ENCODE measurements at places on chromosomes 16 and 17.
A peak's percentile ranks its signal among the peaks of the same experiment; 100 is the strongest.

DNA sequence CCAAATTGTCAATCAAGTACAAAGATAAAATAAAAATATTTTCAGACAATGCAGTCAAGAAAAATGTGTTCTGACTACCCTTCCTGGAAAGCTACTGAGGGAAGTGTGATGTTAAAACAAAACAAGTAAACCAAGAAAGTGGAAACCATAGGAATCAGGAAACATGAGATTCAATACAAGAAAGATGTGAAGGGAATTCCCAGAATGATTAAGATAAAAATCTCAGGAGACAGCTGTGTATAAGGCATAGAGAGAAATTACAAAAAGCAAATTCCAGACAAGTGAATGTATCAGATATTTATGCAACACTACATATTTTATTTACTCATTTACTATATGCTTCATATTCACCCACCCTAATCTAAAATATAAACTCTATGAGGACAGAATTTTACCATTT is 32.2 kb downstream of the TRIM37 start:
- DNase-seq = no peak

DNA sequence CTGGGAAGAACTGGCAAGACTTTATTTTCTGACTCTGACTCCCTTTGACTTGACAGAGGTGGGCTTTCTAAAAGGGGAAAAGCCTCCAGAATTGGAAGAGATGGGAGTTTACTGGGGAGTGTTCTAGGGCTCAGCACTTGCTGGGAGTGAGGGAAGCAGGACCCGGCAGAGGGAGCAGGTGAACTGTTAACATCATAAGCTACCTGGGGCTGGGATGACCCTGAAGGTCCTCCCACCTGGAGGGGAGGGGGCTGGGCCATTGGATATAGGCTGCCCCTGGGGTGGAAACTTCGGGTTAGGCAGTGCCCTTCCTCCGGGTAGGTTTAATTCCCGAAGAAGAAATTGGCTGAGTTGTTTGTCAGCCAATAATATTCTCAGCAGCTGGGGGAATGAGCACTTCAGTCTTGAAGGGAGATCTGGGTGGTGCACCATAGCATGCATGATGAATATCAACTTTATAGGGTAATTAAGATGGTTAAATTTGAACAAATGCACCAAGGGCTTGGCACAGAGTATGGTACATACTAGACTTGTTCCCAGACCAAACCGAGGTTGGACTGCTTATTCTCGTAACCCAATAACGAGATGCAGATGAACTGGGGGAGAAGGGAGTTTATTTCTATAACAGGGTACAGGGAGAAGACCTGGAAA is 337.0 kb downstream of the HAPSTR1 start:
- DNase-seq = no peak

GRCh38 chr16:69286941-69287713 is 24.0 kb upstream of the VPS4A start:
- peak; percentile 22 for DNase-seq

- DNase-seq = no peak
Measured at GRCh38 chr17:67624886-67625656, 92.7 kb upstream of the NOL11 start.

DNA sequence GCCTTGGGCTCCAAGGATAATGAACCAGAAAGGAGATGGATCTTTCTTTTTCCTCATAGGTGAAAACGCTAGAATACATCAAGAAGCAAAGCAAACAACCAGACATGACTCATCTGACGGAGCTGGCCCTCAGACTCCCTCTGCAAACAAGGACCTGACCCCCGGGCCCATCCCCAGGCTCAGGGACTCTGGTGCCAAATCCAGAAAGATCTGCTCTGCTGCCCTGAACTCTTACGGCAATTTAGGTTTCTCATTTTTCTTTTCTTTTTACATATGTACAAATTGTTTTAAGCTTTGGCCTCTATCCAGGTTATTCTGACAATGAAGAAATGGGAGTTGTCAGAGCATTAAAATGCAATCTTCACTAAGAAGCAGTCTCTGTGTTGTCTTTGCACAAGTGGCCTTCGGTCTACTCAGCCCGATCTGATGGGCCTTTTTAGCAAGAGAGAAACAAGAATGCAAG is 17.7 kb downstream of the KNOP1 start:
- no peak for DNase-seq

- no peak for DNase-seq
Measured at GRCh38 chr17:39632153-39632941, 4.6 kb upstream of the STARD3 start.

- DNase-seq = no peak
Measured at GRCh38 chr16:1374418-1375297, 22.9 kb downstream of the GNPTG start.

DNA sequence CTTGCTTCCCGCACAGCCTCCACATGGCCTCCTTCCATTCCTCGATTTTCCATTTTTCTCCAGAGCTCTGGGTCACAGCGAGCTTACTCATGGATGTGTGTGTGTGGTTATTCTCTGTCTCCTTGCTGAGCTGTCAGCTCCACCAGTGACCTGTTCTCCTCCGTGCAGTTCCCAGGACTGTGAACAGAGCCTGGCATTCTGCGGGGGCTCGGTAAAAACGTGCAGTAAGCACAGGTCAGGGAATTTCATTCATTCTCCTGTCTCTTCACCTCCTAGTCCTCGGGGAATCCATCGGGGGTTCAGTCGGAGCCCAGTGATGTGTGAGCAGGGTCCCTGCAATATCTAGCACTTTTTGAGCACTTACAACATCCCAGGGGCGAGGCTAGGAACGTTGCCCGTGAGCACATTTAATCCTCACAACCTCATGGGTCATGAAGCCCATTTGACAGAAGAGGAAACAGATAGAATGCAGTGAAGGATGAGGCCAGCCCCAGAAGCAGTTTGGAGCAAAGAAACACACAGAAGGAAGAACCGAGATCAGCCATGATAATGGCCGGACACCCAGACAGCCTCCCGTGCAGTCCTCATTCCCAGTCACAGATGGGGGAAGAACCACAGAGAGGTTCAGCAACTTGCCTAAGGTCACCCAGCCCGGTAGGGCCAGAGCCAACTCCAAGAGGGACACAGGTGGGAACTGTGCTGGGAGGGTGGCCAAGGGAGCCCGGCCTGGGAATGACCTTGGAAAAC is 183.2 kb upstream of the GSE1 start:
- no peak for DNase-seq

GRCh38 chr17:62787366-62787765 is 20.7 kb downstream of the MARCHF10 start:
- no peak for DNase-seq

DNA sequence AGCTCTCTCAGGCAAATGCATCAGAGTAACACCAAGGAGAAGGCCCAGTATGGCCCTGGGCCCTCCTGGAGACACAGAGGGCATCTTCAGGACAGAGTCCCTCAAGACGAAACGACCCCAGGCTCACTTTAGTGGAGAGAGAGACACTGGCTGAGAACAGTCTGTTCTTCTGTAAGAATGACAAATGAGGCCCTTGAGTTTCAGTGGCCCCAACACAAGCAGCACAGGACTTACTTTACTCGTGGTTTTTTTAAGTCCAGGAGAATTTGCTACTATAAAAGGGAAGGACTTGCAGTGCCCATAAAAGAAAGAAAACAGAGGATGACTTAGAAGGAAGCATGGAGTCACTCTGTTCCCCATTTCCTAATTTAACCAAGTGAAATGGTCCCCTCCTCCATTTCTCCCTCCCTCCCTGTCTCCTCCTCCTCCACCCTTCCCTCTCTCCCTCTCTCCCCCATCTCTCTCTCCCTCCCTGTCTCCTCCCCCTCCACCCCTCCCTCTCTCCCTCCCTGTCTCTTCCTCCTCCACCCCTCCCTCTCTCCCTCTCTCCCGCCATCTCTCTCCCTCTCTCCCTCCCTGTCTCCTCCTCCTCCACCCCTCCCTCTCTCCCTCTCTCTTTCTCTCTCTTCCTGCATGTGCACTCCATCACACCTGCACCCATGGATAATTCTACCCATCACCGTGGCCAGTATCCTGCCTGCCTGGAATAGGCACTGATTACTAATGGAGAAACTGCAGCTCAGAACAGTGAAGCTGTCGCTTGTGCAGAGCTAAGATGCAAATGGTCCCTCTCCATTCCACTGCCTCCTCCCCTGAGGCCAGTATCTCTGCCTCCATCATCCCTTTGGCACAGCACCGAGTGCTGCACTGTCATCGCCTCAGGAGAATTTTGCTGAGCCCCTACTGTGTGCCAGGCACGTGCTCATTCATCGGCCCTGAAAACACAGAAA is 47.3 kb upstream of the RBFOX3 start:
- no peak for DNase-seq

GRCh38 chr17:58899191-58899590 is 143.5 kb downstream of the PPM1E start:
- no peak for DNase-seq

- DNase-seq = no peak
Measured at GRCh38 chr16:12417030-12417814, 386.5 kb downstream of the CPPED1 start.

DNA sequence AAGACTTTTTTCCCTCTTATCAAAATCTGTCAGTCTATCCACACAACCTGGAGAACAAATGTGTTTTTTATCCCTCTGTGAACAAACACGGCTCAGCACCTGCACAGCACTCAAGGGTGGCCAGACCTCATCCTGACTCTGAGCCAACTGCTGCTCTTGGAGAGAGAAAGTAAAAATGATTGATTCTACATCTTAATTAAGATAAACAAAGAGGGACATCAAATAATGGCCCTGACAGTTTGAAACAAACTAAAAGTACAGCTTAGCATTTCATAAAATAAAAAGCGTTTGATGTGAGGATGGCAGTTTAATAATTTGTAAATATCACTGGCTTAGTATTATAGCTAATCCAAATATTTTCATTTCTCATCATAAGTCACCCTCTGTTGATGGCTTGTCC is 106.2 kb downstream of the SNX11 start:
- no peak for DNase-seq

GRCh38 chr17:45973099-45973780 is 25.8 kb upstream of the STH start:
- no peak for DNase-seq

GRCh38 chr17:10875984-10876555 is 38.2 kb upstream of the PIRT start:
- peak; percentile 3 for DNase-seq

DNA sequence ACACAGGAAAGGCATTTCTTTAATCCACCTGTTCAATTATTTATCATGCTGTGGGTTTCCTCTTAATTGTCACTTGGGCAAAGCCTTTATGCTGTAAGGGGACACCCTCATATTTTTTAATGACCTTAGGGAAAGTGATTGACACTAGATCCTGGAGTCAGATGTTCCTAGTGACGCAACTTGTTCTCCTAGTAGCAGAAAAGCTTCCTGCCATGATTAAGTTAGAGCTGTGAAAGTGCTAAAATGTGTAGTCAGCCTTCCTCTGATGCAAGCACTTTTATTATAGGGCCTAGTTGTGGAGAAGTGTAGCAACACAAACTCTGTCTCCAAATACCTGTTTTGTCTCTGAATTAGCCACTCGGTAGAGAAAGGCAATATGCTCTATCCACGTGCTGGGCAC is 12.3 kb downstream of the TMEM100 start:
- no peak for DNase-seq

- no peak for DNase-seq
Measured at GRCh38 chr17:66135896-66136295, 56.0 kb downstream of the CEP112 start.

DNA sequence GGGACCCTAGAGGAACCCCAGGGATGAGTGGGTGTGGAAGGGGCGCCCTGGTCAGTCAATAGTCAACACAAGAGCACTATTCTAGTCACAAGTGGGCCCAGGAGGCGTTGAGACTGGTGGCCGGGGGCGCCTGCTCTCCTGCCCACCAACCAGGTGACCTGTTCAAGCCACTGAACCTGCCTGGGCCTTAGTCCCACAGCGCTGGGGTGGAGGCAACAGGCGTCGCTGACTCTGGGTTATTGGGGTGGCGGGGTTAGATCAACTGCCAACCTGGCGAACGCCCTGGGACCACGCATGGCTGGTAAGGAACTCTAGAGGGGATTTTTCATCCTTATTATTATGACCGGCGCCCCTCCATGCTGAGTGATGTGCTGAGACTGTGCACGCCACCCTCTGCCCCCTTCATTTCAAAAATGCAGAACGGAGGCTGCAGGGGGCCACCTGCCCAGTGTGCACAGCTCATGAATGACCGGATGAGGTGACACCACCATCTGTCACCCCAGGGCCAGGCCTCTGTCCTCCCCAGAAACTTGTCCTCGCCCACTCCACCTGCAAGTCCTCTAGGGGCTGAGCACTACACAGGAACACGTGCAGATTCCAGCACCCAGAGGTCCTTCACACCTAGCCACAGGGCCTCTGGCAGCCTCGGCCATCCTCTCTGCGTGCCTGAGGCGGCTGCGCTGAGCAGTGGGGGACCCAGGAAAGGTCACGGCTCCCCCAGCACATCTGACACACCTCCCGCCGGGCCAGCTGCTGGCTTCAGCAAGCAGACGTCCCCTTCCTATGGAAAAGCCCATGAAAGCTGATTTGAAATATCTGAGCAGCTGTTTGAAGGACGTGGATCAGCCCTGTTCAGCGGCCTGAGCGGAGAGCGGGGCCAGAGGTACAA is 51.6 kb upstream of the DNAH17 start:
- DNase-seq = no peak

DNA sequence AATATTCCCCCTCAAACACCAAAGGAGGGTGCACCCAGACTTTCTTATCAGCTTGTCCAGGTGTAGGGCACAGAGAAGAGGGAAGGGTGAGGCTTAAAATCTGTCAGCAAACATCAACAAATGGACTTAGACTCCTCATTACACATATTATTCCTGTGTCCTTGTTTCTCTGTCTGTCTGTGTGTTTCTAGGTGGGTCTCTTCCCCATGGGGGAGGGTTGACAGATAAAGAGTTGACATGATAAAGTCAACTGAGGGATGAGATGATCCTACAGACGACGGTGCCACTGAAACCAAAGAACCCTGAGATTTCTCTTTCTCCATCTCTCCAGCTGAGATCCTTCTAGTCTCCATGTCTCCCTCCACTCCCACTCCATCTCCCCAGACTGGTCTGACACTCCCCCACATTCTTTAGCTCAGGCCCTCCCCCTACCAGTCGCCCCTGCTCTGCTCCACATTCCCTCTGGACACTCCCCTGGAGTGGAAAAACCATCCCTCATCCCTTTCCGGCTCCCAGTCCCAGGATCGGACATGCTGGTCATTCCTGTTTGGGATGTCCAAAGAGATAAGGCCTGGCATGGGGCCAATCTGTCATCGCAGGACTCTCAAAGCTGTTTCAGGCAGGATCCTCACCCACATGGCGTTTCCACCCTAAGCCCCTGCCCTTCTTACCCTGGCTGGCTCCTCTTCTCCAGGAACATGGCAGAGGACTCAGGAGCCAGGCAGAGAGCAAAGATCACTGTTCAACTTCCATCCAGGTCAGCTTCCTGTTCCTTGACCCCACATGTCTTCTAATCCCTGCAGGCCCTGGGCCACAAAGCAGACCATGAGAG is 2.9 kb upstream of the ITGA3 start:
- DNase-seq = no peak
